Karpas-422 (cell line): ENCODE measurements at places on chromosomes 7 and 10.

DNA sequence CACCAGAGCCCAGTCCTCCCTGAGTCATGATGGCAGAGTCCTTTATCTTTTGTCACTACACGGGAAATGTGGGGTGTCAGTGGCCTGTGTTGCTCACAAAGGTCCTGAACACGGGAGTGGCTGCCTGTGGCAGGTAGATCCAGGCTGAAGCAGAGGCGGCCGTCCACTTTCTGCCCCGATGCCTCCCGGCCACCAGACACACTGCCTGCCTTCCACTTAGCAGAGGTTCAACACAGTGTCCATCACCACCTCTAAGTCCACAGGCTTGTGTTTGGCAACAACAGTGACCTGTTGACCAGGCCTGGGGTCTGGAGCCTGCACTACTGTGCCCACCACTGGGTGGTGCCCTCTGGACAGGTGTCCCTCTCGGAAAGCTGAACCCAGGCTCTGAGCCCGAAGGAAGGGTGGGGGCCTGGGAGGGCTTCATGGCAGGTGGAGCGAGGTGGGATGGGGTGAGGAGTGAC, 49.9 kb upstream of the CAMK2B start:
- no peak for DNase-seq

- no peak for DNase-seq
Observed at GRCh38 chr10:75181073-75181472, 29.5 kb upstream of the VDAC2 start.

DNA sequence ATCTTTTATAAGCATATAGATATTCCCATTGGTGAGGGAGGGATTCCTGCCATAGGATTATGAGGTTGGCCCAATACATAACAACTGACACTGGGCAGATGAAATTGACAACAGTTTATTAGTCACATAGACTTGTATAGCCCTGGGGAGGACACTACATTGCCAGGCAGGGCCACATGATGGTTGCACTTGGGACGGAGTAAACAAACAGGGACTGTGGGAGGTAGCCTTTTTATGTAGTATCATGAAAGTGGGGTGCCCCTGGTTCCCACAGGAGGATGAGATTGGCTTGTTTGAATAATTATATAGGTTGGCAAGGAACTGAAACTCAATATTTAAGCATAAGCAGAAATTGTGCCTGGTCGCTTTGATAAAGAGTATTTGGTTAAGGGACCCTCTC, 23.5 kb downstream of the TRIM24 start:
- peak; percentile 59 for DNase-seq

DNA sequence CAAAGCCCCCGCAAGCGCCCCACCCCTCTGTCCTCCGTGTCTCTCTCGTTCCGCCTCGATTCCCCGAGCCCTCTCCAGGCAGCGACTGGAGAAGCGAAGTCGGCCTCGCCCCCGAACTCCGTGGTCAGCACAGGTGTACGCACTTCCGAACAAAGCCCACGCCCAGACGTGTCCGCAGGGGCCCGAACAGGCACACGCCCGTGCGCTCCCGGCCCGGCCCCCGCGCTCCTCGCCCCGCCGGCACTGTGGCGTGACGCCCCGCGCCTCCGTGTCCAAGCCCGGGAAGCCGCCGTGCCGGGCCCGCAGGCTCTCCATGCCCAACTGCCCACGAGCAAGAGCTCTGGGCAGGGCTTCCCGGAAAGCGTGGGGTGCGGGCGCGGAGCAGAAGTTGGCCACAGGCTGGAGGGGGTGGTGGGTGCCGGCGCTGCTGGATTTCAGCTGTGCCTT, 662 bp downstream of the NRCAM start:
- DNase-seq = no peak

DNA sequence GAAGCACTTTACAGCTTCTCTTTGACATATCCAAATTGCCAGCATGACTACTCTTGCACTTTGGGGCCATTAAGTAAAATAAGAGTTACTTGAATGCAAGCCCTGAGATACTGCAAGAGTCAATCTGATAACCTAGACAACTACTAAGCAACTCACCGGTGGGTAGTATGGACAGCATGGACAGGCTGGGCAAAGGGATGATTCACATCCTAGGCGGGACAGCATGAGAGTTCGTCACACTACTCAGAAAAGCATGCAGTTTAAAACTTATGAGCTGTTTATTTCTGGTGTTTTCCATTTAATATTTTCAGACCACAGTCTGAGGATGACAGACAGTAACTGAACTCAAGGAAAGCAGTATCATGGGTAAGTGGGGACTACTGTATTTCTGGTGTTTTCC, 84.0 kb downstream of the ORC5 start:
- DNase-seq = no peak

DNA sequence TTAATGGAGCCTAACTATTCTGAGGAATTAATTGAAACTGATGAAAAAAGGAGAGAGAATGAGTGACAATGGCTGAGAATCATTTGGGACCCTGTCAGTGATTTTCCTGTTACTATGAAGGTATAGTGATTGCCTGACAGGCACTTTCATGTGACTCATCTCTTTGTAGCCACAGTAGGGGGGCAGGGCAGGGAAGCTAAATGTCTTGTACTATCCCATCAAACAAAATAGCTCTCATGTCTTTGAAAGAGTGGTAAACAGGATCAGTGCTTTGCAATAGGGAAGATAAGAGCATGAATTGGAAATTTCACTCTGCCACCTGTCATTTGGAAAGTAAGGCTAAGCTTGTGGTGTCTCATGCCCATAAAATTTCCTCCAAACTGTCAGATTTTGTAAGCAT, 94.5 kb upstream of the GSDME start:
- no peak for DNase-seq

DNA sequence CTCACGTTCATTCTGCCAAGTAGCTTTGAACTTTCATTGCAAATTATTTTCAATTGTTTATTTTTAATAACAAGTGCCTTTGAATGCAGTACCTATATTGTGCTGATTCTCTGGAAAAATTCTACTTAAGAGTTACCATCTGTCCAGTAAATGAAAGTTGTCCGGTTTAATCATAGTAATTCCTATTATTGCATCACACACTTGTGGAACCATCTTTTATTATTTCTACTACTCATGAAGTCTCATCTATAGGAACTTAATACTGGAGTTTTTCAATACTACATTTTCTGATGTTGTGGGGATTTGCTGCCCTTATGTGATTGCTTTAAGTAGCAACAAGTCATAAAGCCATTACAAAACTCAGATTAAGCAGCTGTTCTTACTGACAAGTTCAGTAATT, 16.5 kb upstream of the SKAP2 start:
- no peak for DNase-seq

DNA sequence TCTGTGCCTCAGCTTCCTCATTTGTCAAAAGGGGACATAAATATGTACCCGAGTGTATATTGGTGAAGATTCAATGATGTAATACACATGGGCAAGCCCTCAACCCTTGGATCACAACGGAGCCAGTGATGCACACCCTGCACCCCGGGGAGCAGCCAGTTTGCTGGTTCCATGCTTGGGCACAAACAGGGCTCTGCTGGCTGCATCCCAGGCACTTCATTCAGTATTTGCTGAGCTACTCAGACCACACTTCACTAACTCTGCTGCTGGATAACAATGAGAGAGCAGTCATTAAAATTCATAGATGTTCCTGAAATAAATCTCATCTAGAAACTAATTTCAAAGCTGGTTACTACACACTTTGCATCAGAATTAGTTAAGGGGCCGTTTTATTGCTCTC, 72.0 kb downstream of the SCRN1 start:
- no peak for DNase-seq

DNA sequence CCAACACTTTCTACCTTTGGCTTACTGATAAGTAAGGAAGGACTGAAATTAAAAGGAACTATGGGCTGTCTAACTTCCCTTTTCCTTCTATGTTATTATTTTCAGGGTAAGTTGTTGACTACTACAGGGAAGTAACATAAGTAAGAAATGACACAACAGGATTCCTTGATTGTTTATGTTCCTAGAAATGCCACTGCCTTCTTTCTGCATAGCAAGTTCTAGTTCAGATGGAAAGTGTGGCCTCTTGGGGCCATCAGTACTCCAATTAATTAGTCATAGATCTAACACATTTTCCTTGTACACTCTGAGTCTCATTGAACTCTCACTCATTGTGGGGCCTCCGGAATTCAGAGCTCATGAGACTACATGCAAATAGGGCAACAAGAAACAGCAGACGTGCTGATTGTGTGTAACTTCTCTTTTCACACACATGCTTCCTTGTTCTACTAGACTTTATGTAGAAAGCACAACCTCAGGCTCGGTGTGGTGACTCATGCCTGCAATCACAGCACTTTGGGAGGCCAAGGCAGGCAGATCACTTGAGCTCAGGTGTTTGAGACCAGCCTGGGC, 35.3 kb upstream of the HIBADH start:
- peak; percentile 75 for DNase-seq

GRCh38 chr10:87723500-87723899, 63.8 kb downstream of the PAPSS2 start:
- DNase-seq = no peak

DNA sequence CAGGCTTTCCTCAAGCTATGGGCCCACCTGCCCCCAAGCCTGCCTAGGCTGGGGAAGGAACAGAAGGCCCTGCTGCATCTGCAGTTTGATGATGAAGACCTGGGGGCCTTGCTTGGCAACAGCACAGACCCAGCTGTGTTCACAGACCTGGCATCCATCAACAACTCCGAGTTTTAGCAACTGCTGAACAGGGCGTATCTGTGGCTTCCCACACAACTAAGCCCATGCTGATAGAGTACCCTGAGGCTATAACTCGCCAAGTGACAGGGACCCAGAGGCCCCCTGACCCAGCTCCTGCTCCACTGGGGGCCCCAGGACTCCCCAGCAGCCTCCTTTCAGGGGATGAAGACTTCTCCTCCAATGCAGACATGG, 36.3 kb downstream of the CADPS2 start:
- DNase-seq = no peak

DNA sequence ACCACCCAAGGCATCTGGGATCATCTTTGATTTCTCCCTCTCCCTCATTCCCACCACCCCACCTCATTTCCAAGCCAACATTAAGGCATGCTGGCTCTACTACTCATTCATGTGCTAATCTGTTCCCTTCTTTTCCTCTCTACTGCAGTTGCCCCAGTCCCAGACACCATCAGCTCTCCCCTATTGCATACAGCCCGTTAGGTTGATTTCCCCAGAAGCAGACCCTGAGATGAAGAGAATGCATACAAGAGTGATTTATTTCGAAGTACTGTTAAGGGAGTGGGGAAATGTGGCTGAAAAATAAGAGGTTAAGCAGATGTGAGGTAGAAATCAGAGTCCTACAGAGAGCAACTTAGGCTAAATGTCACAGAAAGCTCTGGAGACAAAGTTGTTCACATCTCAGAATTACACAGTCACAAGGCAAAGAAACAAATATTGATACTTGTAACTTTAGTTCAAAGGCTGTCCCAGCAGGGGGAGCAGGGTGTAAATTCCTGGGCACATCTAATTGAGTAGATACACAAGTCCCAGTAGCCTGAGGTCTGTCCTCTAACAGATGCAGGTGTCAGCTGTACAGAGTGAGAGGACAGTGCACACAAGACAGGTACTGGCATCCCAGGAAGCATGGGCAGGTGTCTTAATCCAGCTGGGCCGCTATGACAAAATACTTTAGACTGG, 20.9 kb downstream of the AKR1D1 start:
- DNase-seq = peak; percentile 58

DNA sequence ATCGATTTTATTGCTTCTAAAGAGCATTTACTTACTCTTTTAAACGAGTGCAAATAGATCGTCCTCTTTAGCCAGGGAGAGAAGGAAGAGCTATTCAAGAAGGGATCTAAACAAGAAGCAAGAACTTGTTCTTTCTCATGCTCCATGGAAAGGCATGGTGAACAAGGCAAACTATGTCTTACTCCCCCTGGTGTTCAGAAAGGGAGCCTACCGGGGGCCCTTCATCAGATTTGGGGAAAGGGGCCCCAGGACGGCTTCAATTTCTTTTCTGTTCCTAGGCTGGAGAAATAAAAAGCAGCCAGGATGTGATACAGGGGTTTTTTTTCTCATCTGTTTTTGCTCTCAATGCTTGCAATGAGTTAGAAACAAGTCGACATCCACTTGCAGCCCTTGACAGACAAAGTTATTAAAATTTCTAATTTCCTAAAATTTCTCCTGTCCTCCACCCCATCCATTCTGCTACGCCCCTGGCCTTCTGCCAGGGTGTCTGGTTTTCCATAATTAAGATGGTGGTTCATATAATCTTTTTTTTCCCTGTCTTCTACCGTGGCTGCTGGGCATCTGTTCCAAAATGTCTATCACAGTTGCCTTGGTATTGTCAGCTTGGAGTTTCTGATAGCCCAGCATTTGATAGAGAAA, 214.4 kb downstream of the CREB5 start:
- peak; percentile 81 for DNase-seq

DNA sequence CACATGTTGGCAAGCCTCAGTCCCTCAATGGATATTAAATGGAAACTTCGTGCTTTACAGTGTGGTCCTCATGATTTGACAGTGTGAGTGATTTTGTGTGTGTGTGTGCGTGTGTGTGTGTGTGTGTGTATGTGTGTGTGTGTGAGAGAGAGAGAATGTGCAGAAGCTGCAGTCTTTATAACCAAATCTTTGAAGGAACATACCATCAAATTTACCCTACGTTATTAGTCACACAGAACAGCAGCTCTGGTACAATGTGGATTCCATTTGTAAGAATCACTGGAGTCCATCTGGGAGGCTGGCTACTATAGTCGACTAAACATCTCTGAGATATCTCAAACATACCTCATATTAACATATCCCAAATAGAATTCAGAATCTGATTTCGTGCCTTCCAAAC, 928.0 kb upstream of the POT1 start:
- DNase-seq = no peak

DNA sequence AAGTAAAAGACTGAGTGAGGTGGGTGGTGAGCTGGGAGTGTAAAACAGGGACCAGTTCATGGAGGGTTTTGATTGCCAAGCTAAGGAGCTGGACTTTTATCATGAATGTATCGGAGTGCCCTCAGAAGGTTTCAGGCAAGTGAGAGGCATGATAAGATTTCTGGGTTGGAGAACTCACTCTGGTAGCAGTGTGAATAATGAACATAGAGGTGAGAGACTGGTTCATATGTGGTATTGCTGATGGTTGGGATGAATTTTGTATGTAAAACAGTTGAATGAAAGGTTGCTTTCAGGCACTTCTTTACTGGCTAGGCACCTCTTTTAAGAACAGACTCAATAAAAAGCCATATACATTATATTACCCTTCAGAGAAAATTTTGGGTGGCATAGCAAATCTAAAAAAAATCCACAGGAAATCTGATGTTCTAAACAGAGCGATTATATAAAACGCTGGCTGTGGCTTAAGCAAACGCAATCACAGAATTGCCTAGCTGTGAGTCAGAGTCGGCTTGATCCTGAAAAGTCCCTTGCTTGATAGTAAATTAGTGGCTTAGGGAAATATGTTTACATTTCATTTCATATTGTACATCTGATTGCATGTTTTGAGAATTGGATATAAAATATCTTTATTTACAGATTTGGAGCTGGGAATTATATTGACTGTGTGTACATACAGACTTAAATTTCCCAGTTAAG, 92.9 kb upstream of the HDAC9 start:
- DNase-seq = no peak
